ENCODE measurements at places on chromosomes 3 and 15.

DNA sequence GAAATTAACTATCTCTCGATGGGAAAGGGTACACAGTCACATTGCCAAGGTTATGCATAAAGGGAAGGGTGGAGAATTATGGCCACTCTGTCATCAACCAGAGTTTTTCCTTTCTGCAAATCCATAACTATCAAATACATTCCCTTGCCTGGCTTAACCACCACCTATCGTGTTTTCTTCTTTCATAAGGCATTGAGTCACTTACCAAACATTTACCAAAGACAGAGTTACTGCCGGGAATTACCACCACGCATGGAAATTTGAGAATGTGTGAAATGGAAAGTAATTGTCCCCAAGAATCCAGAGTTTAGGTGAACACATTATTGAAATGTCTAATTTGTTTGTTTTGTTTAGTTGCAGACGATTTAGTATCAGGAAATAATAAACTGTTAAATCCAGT lies 134.3 kb upstream of the LRRN1 start:
- no peak for DNase-seq

GRCh38 chr3:177530908-177531307 lies 333.6 kb upstream of the TBL1XR1 start:
- no peak for DNase-seq

DNA sequence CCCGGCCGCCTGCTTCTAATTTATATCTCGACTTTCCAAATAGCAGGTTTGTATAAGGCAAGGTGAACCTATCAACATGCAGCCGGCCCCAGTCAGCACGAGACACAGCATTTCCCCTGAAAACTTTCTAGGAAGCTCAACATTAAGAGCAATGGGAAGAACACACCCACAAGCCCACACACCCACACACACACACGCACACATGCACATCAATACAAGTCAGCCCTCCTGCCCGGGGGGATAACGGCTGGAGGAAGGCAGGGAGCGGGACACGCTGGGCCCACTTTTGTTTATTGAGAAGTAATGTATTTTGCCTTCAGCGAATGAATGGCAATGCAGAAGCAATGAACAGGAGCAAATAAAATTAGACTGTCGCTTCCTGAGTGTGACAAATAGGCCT lies 83.5 kb downstream of the PCSK6 start:
- DNase-seq: no peak

DNA sequence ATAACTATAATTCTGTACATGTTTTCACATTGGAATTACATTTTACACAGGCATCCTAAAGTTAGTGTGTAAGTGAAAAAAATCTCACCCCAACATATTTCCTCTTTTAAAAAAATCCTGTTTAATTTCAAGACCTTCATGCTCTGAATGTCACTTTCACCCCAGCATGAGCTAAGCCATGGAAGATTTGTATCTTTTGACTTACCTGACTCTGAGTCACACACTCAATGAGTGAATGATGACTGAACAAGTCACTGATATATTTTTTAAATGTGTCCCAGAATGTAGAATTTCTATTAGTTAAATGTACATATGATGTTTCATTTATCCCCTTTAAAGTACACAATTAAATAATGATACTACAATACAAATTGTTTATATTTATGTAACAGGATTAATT lies 199.9 kb upstream of the RBMS3 start:
- DNase-seq: no peak

GRCh38 chr3:184255291-184256039 lies 5.9 kb downstream of the CAMK2N2 start:
- no peak for DNase-seq

GRCh38 chr3:17771177-17772017 lies 29.0 kb upstream of the TBC1D5 start:
- DNase-seq: no peak

DNA sequence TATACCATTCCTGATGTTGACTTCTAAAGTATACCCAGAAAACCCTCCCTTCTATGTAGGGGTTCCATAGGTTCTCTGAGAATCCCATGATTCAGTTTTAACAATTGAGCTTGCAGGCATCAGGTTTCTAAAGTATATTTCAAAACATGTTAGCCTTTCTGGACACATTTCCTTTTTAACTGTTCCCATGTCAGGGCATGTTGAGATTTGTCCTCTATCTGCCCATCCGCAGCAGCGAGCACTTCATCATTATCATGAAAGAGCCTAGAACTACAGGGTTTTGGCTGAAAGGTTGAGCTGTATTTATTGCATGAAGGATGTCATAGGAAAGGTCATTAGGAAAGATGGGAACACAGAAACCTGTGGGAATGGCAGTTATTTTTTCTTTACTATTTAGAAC lies 201.1 kb upstream of the BHLHE40 start:
- no peak for DNase-seq

- no peak for DNase-seq
These were observed 58.8 kb upstream of the SLC6A11 start for GRCh38 chr3:10757021-10757820.

DNA sequence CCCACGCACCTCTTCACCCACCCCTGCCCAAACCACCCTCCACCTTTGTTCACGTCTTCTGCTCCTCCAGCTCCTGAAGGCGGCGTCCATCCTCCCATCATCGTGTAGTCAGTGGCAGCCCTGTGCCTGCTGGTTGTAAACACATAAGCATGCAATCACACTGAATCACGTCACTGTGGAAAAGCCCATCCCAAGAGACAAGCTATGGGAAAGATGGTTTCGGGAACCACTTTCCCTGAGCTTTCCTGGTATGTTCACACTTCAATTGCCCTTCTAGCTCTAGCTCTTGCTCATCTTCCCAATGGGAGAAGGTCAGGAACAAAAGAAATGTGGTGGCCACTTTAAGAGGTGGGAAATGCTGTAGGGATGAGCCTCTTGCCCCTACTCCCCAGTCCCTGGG lies 14.4 kb upstream of the GOLGA8J start:
- no peak for DNase-seq

DNA sequence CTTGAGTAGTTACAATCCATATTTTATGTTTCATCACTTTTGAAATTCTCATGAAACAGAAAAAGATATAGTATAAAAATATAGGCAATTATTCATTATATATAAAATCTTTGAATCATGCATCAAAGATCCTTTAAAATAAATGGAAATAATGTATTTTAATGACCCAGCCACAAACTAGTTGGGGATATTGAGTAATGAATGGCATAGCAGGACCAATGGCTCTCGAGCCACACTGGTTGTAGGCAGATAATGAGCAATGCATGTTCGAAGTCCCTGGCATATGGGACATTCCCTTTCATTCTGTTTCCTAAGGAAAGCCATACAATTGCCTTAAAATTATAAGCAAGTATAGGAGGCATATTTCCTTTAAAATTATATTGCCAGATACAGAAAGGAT lies 107.4 kb upstream of the IL12A start:
- DNase-seq: no peak

- DNase-seq: no peak
These were observed 45.1 kb downstream of the EDEM1 start for GRCh38 chr3:5232570-5232969.

GRCh38 chr3:120472121-120472844 lies 21.5 kb upstream of the FSTL1 start:
- no peak for DNase-seq

- no peak for DNase-seq
These were observed 26.3 kb upstream of the AVEN start for GRCh38 chr15:34065261-34065660.

DNA sequence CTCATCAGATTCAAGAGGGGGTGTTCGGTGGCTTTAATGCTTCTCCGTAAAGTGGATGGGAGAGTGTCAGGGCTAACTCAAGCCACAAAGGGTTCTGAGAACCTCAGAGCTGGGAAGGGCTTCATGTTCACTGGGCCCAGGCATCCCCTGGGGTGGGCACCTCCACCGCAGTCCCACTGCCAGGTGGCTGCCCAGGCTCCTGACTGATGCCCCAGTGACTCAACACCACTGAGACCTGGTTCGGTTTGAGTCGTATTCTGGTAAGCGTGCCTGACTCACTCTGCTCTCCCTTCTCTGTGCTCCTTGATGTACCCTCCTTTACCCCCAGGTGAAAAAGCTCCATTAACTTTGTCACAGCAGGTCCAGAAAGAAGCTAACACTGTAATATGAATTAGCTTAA lies 304.6 kb downstream of the RPLP1 start:
- no peak for DNase-seq

GRCh38 chr3:190497811-190498210 lies 16.1 kb upstream of the IL1RAP start:
- DNase-seq: peak; percentile 40

DNA sequence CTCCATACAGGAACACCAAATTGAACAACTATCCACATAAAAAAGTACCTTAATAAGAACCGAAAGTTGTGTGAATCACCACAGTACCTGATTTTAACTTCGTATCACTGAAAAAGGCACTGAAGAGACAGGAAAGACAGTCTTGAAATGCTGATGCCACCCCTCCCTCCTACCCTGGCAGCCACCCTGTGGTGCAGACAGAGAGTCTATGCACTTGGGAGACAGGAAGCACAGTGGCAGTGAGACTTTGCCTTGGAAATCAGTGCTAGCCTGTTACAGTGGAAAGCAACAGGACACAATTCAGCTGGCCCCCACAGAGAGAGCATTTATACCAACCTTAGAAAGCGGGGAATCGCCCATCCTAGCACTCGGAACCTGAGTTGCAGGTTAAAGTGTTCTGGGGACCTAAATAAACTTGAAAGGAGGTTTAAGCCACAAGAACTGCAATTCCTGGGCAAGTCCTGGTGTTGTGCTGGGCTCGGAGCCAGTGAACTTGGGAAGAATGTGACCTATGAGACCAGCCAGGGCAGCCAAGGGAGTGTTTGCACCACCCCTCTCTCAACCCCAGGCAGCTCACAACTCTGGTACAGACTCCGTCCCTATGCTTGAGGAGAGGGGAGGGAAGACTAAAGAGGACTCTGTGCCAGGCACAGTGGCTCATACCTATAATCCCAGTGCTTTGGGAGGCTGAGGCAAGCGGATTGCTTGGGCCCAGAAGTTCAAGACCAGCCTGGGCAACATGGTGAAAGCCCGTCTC lies 240.1 kb downstream of the ISL2 start:
- DNase-seq: peak; percentile 41

DNA sequence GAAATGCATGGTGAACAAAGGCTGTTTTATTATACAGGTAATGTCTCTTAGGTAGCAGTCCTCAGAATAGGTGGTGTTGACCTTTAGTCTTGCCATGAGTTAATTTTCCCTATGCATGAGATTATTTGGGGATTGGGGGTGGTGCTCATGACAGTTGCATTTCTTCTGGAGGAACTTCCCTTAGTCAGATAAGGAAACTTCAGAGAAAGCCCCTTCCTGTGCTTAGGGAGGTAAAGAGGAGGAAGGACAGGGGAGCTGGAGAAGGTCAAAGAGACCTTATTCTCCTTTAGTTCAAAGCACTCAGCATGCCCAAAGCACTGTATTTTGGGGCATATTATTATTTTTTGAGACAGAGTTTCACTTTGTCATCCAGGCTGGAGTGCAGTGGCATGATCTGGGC lies 47.7 kb downstream of the ZBTB11 start:
- no peak for DNase-seq

DNA sequence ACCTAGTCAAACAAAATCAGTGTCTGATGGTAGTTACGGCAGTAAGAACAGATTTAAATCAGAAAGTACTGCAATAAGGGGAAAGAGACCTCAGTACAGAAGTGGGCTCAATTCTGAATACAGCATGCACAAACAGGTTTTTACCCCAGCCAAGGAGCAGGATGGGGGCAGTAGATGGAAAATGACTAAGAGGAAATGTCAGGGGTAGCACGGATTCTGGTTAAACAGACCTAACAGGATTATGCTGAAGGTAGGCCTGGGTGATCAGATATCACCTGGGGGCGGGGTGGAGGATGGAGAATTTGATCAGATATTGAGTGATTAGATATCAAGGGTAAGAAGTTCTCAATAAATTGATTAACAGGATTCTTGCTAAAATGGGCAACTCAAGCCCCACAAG lies 19.0 kb downstream of the MESD start:
- DNase-seq: no peak

DNA sequence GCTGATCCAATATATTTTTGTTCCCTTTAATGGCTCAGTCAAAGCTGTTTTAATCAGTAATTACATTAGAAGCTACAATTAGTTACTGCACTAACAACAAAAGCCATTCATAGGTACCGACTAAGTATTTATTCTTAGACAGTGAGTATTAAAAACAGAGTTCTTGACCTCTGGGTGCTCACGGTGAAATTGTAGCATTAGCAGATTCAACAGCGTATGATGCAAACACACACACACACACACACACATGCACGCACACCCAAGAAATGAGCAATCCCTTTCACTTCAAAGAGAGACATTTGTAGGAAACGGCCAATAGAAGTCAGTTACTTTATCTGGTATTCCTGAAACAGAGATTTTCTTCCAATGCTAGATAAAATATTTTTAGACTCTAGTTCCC lies 27.0 kb upstream of the MITF start:
- no peak for DNase-seq

- DNase-seq: no peak
These were observed 47.6 kb downstream of the MBNL1 start for GRCh38 chr3:152316318-152316717.

- no peak for DNase-seq
These were observed 72.9 kb upstream of the ATP2C1 start for GRCh38 chr3:130820976-130821375.

GRCh38 chr3:97817965-97818364 lies 3.8 kb upstream of the CRYBG3 start:
- DNase-seq: peak; percentile 27

DNA sequence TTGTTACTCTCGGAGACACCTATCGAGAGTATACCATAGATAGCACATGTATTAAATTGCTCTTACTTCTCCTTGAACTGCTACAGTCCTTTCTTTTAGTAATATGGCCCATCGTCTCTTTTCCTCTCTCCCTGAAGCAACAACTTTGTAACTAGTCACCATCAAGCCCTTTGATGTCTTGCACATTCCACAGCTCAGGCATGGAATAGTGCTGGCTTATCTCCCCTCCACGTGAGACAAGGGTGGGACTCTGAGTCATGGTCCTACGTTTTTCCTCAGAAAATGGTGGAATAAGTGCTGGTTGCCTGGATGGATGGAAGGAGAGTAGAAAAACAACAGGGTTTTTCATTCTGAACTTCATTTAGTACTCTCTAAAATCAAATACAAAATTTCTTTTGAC lies 163.3 kb upstream of the MBNL1 start:
- no peak for DNase-seq

- DNase-seq: no peak
These were observed 325.6 kb upstream of the ICE2 start for GRCh38 chr15:60804551-60804950.

GRCh38 chr15:80855206-80855605 lies 76.0 kb downstream of the CEMIP start:
- DNase-seq: peak; percentile 28

GRCh38 chr15:49844390-49844789 lies 223.5 kb downstream of the DTWD1 start:
- DNase-seq: no peak

GRCh38 chr3:46509661-46510187 lies 11.9 kb downstream of the RTP3 start:
- DNase-seq: no peak

DNA sequence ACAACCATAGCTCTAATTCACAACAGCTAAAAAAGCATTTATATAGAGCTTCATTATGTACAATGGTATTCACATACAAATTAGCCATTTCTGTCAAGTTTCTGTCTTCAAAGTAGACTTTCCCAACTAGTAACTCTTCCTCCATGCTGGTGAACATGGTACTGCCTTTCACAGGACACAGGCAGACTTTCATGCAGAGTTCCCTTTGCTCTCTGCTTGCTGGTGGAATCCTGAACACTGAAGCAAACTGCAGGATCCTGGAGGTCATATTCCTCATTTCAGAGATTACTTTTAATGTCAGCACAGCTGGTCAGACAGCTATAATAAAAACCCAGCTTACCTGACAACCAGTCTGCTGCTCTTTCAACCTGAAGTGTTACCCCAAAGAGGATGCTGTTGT lies 53.6 kb downstream of the TASOR start:
- no peak for DNase-seq

GRCh38 chr3:110413807-110414748 lies 657.5 kb upstream of the NECTIN3 start:
- DNase-seq: no peak
